Activated naive CD8-positive, alpha-beta T cell treated with anti-CD3 and anti-CD28 coated beads, Interleukin-2, amount 50 U/mL, for 24 hours (primary cell): ENCODE measurements at places on chromosomes 3 and 15.

GRCh38 chr3:136334209-136334608 is 84.1 kb downstream of the PCCB start:
- no peak for DNase-seq

- no peak for DNase-seq
Measured at GRCh38 chr3:42500091-42500490, 2.4 kb upstream of the VIPR1 start.

DNA sequence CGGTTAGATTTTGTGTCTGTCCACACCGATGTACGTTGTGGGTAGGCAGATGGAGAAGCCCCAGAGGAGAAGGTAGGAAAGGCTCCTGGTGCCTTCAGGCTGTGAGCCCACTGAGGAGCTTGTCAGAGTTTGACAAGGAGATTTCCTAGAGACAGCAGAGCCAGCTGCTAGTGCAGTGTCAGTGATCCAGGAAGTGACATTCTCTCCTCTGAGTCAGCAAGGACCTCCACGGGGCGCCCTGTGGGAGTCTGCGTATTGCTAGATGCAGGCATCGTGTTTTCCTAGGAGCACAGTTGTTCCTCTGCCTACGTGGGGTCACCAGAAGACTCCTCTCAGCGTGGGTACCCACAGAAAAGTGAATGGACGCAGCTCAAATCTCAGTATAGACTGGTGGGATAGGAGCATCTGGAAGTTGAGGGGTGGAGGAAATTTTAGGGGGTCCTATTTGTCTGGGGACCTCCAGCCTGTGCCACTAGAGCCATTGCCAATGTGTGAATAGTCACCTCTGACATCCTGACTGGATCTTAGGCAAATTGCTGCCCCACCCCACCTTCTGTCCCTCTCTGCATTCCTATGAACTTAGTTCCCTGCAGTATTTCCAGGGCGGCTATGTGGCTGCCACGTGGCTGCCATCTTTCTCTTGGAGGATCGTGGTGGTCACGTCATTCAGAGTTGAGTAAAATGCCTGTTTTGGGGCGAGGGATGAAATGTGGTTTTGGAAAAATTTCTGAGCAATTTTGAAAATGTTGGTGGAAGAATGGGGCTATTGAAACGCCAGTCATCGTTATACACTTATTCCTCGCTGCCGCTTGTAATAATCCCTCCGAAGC is 84.8 kb upstream of the KLHL25 start:
- no peak for DNase-seq

GRCh38 chr15:48557335-48557734 is 88.2 kb downstream of the FBN1 start:
- DNase-seq: no peak

DNA sequence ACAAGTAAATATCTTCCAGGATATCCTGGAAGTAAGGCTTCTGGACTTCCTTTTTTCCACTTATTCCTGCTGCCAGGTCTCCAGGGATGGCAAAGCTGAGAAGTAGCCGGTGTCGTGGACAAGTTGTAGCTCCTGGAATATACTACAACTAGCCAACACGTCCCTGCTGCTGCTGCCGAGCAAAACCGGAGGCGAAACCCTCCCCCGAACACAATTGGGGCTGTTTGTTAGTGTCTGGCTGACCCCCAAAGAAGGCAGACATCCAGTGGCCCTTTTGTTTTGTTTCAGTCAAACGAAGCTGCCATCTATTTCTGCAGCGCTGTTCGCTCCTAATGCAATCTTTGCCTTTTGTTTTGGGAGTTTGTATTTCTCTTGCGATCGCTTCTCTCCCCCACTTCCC is 45.3 kb upstream of the EIF5A2 start:
- DNase-seq: no peak
